ENCODE measurements at places on chromosomes 13 and 19.

GRCh38 chr19:18118420-18119012 lies 20.9 kb downstream of the MAST3 start:
- DNase-seq, result no peak

DNA sequence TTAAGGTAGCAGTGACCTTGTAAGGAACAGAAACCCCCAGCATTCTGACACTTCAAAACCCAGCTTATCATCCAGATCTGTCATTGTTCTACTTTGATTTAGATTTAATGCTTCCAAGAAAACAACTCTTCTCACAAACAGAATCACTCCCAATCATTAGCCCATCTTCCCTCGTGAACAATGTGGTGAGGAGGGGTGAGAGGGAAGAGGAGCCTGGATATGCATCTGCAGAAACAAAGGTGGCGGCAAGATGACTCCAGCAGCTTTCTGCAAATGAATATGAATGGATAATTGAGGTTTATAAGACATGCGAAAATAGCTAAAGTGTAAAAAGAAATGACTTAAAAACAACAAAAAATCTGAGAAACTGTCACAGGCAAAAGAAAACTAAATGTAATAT lies 859.9 kb upstream of the SLC10A2 start:
- no peak for DNase-seq

GRCh38 chr13:108728370-108728769 lies 99.0 kb downstream of the MYO16 start:
- no peak for DNase-seq

GRCh38 chr13:54657588-54657987 lies 1629.0 kb downstream of the OLFM4 start:
- no peak for DNase-seq

DNA sequence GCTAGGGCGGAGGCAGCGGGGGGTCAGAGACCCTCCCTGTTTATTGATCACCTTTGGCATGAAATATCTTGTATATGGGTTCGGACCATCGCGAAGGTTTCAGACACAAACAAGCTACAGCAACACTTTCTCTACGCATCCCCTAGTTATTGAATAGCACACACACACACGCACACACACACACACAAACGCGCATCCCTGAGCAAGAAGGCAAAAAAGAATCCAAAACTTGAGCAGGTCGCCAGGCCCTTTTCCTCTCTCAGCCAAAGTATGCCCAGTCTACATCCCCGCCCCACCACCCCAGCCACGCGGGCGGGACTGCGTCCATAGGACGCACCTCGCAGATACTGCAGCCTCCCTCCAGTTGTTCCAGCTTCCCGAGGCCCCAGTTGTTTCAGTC lies 16.0 kb downstream of the POU4F1 start:
- DNase-seq, result no peak

GRCh38 chr19:16830679-16831078 lies 1.5 kb downstream of the SIN3B start:
- no peak for DNase-seq

DNA sequence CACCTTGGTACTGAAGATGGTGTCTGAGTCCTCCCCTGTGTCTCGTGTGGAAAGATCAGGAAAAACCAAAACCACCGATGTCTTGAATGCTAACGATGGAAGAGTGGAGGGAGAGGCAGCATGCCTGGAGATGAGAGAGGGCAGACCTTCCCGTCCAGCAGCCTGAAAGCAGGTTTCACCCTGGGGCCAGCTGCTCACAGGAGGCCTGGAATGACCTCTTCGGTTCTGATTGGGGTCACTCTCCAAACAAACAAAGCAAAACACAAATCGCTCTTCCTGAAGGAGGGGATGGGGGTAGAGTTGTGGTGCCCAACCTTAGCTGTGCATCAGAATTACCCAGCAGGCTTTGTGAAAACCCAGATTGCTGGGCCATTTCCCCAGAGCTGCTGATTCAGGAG lies 142.3 kb upstream of the SOX1 start:
- no peak for DNase-seq

DNA sequence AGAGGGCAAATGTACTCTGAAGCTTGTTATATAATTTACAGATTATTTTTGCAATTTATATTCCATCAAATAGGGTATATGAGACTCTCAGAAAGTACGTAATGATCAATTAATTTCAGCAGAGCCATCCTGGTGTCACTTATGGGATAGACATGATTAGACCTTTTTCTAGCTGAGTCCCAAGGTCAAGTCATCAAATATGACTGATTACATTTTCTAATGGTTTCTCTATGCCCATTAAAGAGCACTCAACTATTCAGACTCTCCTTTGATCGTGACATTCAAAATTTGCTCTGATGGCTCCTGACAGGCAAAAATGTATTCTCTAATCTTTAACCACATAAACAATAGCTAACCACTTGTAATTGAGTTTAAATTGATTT lies 469.2 kb downstream of the COG6 start:
- DNase-seq, result no peak

GRCh38 chr13:58919551-58919950 lies 1244.2 kb downstream of the DIAPH3 start:
- DNase-seq, result no peak

DNA sequence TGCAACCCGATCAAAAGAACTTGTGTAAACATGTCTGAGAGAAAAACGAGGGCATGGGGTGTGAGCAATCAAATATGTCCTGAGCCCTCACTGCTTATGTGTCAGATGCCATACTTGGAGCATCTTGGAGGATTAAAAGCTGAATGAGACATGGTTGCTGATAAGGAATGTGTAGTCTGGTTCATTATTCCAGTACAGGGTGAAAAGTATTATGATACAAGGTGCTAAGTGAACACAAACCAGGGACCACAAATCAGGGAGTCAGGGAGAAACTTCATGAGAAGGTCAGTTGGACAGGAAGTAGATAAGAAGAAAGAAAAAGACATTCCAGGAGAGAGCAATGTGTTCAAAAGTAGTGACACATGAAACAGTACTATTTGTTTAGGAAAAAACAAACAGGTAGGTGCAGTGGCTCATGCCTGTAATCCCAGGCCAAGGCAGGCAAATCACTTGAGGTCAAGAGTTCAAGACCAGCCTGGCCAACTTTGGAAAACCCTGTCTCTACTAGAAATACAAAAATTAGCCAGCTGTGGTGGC lies 2.0 kb upstream of the RCBTB1 start:
- no peak for DNase-seq

- no peak for DNase-seq
Observed at GRCh38 chr13:61485128-61485765, 69.6 kb upstream of the PCDH20 start.

DNA sequence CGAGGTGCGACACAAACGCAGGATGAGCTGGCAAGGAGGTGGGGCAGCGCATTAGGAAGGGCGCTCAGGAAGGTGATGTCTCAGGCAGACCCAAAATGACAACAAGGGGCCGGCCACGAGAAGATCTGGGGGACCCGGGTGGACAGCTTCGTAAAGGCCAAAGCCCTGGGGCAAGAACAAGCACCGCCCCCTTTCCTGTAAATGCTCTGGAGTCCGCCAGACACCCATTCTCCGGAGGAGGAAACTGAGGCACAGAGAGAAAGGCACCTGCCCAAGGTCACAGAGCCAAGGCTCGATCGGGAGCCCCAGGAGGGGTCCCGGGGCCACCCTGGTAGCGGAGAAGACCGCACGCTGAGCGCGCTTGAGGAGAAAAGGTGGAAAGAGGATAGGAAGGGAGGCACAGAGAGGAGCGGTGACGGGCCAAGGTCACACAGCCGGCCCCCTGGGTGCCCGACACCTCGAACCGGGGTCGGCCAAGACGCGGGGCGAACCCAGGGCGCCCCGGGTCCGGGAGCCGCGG lies 571 bp downstream of the SAFB2 start:
- no peak for DNase-seq

DNA sequence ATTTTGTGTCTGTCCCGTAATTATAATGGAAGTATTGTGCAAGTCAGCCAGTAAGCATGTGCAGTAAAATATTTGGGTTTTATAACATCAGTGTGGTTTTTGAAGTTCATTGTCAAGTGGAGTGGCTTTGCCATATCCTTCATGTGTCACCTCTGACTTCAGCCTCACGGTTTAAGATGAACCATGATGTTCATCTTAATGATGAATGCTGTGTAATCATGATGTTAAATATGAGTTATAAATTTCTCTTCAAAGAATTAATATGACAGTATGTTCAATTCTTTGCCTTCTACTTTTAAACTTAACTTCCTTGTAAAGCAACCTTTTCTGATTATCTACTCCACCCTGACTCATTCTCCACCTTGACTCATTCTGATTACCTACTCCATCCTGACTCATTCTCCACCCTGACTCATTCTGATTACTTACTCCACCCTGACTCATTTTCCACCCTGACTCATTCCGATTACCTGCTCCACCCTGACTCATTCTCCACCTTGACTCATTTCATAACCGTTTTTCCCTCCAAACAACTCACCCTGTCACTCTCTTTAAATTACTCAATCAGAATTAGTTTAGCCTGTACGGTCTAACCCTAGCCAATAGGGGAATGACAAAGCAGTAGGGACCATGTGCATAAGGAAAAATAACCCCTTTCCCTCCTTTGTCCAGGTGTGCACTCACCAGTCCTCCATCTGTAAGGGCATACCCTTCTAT lies 50.3 kb upstream of the ANKRD10 start:
- DNase-seq, result peak; percentile 64

DNA sequence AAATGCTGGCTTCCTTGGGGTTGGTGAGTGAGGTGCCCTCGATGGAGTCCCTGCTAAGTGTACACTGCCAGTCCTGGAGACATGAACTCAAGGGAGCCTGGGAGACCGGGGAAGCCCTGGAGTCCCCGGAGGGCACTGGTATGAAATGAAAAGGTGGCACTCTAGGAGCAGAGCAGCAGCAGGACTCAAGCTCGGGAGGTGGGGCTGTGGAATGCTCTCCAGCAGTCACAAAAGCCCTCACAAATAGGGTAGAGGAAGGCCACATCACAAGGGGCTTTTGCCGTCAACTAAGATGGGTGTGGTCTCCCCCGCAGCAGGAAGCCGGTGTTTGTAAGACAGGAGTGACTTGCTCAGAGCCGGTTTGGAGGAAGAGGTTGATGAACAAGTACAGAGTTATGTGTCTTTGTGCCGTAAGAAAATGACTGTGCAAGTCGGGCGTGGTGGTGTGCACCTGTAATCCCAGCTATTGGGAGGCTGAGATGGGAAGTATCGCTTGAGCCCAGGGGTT lies 19.3 kb downstream of the CCNE1 start:
- DNase-seq, result peak; percentile 31

DNA sequence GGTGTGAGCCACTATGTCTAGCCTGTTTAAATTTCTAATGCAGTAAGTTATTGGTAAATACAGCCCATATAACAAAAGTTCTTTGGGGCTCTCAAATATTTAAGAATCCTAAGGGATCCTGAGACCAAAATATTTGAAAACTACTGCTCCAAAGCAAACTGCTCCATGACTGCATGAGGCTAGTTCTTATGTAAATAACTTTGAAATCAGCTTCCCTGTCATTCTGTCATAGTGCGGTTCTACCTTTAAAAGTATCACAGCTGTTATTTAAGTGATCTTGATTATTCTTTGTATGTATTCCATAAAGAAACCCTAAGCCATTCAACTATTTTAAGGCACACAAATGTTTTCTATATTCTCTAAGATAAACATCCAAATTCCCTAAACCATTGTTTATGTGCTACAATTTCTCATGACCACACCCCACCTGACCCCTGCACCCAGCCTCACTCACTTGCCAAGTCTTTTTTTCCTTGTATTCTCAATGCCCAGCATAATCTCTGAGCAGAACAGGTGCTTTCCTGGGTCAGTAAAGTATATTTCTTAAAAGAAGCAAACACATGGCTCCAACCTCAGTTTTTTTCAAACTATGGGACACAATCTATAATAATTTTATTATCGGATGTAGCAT lies 146.6 kb downstream of the RNF17 start:
- no peak for DNase-seq

DNA sequence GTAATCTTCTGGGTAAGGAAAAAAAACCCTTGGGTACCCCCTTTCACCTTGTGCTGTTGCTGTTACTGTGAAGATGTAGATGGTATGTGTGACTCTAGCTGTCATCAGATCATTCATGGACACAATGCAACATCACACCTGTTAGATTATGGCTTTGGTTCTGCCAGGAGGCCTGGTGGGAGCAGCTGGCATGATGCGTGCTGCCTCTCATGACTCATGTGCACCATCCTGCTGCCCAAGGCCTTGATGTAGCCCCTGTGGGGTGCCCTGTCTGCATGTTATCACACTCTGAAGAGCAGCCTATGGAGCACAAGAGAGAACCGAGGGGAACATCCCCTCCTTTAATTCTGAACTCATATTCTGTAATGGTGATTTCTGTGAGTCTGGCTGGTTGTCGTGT lies 57.7 kb upstream of the TEX29 start:
- DNase-seq, result no peak

DNA sequence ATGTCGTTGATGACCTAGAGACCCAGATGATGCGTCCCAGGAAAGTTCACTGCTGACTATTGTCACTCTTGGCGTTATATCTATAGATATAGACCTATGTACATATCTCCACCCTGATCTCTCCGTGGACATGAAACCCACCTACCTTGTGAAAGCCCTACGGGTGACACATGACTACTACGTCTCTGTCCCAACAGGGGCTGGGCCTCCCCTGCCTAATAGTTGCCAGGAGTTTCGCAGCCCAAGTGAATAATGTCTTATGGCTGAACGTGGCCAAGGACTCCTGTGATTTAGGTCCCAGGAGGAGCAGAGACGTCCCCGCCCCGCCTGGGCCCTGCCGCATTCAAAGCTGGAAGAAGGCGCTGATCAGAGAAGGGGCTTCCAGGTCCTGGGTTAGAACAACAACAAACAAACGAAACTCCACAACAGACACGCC lies 4.9 kb upstream of the POU4F1 start:
- no peak for DNase-seq

DNA sequence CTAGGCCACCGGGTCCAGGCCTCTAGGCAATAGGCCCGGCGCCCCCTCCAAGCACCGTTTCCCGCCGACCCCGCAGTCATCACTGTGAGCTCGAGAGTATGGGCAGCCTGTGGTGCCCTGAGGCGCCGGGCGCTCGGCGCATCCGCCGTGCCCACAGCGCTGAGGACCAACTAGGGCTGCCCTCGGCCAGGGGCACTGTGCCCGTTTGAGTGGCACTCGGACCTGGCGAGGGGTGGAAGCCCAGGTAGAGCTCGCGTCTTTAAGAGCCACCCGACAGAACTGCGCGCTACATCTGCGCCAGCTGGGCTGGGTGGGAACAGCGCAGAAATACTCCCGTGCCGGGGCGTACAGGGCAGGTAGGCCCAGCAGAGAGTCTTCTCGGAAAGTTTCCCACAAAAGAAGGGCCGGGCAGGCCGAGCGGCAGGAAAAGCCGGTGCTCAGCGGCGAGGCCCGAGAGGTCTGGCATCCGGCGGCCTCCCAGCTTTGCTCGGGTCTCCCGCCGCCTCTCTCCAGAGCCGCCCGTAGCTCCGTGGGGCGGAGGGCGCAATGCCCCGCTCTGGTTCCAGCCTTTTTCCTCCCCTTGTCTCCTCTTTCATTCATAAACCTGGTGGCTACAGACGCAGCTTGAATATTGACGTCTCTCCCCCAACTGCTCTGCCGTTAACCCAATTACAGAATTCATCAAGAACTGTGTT lies 5.4 kb upstream of the SOX1 start:
- DNase-seq, result no peak

All from GM06990 (cell line).